Nucleus accumbens (tissue), 56 donors: ENCODE measurements at places on chromosomes 3 and 15.
A peak's percentile ranks its signal among the peaks of the same experiment; 100 is the strongest.

- DNase-seq = no peak
These were observed 10.6 kb upstream of the ITPKA start for GRCh38 chr15:41483115-41483514.

- no peak for DNase-seq
These were observed 259.1 kb downstream of the KCNMB2 start for GRCh38 chr3:178795349-178795748.

- DNase-seq = no peak
These were observed 973.6 kb downstream of the EPHA3 start for GRCh38 chr3:90080988-90081387.

- no peak for DNase-seq
These were observed 27.7 kb upstream of the VPS33B start for GRCh38 chr15:91050128-91050455.

DNA sequence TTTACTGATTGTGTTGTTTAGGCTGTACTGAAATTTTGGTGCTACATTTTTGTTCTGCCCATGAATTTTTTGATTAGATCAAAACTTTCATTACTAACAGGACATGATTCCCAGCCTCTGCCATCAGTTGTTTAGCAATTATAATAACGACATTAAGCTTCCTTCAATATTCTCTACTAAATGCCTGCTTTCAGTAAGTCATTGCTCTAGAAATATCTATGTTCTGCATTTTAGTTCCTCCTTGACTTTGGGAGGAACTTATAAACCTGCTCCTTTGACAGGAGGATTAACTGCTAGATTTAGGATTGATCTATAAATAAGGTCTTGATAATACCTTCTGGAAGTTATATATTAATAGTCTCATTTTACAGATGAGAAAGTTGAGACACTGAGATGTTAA lies 269.1 kb downstream of the RAP2B start:
- no peak for DNase-seq

- no peak for DNase-seq
These were observed 73.0 kb downstream of the SCN11A start for GRCh38 chr3:38978729-38979128.

DNA sequence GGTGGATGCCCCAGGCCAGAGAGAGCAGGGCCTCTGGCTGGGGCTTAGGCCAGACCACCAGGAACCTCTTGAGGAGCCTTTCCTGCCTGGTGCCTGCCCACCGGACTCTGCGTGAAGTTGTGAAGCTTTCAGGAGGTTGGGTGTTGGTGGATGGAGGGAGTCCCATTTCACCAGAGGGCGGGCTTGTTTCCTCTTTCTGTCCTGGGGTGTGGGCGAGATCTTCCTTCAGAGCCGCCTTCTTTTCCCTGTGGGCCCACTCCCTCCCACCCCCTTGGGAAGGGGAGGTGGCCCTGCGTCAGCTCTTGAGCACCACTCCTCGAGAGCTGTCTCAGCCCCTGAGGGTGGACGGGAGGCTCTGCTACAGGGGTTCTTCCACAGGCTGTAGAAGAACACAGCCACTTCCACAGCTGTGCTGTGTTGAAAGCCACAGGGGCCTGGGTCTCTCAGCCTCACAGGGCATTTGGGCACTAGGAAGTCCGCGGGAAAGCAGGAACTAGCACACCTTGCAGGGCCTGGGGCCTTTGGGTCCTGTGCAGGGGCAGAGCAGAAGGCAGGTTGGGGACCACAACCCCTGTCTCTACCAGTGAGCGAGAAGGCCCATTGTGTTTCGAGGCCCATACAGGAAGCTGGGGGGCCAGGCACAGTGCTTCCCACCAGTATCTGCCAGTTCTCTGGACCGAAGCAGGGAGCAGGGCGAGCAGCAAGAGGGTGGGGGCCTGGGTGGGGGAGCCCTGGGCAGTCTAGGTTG lies 2.1 kb downstream of the AMIGO3 start:
- DNase-seq = no peak

- DNase-seq = no peak
These were observed 72.5 kb upstream of the ONECUT1 start for GRCh38 chr15:52862677-52863076.

DNA sequence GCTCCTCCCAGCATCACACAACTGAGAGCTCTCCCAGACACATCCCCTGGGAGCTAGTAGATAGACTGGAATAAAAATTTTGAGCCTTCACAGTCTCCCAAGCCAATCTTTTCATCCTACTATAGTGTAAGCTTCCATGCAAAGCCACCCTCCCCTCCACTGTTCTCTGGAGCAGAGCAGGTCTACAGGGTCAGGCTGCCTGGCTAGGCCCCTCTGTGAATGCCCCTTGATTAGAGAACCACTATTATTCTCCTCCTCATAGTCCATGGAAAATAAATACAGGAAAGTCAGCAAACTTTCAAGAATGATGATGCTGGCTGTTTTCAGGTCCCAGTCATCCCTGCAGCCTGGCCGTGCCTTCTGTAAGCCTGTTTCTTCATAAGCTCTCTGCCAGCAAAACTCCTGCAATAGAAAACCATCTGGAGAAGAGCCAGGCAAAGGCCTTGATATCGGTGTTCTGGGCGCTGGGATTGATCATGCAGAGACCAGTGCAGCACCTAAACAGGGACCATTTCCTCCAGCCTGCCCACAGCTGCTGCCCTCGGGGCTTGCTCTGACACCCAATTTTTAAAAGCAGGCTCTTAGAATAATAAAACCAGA lies 51.7 kb downstream of the CRYGS start:
- DNase-seq = no peak

- DNase-seq = no peak
These were observed 177.5 kb upstream of the CGNL1 start for GRCh38 chr15:57198654-57199291.

DNA sequence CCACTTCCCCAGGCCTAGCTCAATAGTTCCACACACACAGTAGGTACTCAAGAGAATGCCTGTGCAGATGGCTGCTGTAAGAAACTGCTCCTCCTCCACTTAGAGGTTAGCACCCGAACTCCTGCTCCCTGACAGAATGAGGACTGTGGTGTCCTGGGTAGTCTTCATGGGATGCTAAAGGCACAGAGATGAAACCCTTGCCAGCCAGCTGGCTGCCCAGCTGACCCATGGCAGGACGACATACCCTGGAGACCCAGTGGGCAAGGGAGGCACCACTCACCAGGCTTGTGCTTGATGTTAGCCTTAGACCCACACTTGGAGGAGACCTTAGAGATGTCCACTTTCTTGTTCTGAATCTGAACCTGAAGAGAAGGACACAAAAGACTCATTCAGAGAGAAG lies 54.2 kb downstream of the DHX30 start:
- DNase-seq = no peak

GRCh38 chr3:120451272-120451761 lies 525 bp upstream of the FSTL1 start:
- DNase-seq = no peak

DNA sequence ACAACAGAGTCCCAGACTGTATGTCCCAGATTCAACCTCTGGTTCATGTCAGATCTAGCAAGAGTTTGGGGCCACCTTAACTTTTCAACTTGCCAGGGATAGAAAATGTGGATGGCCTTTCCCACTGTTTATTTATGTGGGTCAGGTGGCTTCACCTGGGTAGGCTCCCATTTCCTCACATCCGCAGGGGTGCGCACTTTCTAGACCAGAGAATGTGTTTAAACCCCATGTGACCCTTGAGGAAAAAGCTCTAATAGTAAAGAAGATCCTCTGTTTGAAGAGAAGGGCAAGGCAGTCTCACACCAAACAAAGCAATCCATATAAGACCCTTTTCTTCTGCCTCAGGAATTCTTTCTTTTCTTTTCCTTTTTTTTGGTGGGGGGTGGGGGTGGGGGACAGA lies 167.2 kb upstream of the TSC22D2 start:
- DNase-seq = no peak

- DNase-seq = no peak
These were observed 217.8 kb upstream of the ARHGEF26 start for GRCh38 chr3:153903430-153903829.

DNA sequence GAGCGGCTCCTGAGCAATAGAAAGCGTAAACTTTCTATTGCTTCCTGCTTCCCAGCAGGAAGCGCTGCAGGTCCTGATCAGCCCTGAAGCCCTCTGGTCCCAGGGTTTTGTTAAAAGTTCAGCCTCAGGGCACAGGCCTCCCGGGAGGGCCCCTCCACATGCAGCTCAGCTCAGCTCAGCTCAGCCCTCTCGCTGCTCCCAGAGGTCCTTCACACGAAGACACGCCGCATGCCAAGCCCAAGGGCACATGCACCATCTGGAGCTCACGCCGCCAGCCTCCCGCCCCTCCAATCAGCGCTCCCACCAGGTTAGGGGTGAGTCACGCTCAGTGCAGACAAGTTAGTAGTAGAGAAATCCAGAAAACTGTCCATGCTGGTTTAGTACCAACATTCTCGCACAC lies 12.7 kb downstream of the TKT start:
- no peak for DNase-seq

- DNase-seq = peak; percentile 35
These were observed 11.7 kb downstream of the PXYLP1 start for GRCh38 chr3:141243271-141243707.

- DNase-seq = no peak
These were observed 908 bp upstream of the RAB43 start for GRCh38 chr3:129122412-129123011.

- no peak for DNase-seq
These were observed 478.2 kb upstream of the ROBO2 start for GRCh38 chr3:76561494-76562236.

DNA sequence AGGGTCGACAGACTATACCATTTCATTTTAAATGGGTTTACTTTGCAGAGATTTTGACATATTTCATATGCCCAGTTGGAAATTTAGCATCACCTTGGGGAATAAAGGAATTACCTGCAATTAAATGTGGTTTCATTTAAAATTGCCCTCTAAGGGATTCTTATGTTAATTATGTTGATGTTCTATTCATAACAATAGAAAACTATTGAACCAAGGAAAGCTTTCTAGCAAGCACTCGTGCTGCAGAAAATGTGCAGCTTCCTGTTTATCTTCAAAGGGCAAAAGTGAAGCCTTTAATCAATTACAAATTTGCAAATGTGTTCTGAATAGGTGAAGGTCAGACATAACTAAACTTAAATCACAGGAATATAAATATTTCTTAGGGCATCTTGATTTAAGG lies 352.1 kb downstream of the CHST2 start:
- DNase-seq = no peak

GRCh38 chr3:172651936-172652625 lies 58.8 kb downstream of the NCEH1 start:
- DNase-seq = no peak

DNA sequence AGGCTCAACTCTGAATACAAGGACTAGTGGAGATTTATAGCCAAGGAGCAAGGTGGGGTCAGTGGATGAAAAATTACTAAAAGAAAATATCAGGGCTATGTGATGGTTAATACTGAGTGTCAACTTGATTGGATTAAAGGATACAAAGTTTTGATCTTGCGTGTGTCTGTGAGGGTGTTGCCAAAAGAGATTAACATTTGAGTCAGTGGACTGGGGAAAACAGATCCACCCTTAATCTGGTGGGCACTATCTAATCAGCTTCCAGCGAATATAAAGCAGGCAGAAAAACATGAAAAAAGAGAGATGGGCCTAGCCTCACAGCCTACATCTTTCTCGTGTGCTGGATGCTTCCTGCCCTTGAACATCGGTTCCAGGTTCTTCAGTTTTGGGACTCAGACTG lies 14.4 kb upstream of the SENP7 start:
- DNase-seq = no peak

- DNase-seq = no peak
These were observed 12.2 kb downstream of the NT5DC2 start for GRCh38 chr3:52521488-52521824.

DNA sequence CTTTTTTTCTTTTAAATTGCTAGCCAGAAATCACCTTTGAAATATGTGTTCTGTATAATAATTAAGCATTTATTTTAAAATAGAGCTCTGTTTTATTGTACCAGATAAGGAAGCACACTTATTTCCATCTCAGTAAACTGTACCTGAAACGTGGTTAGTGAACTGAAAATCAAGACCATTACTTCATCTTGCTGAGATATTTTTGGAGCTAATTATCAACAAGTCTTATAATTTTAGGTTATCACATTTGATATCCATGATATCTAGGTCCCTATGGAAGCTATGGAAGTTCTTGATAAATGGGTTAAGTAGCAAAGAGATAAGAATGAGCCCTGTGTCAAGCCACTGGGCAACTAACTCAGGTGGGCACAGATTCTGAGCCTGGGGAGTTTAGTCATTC lies 187.2 kb downstream of the NFKBIZ start:
- DNase-seq = no peak
